GM06990 (cell line): ENCODE measurements at places on chromosomes 12 and 14.

DNA sequence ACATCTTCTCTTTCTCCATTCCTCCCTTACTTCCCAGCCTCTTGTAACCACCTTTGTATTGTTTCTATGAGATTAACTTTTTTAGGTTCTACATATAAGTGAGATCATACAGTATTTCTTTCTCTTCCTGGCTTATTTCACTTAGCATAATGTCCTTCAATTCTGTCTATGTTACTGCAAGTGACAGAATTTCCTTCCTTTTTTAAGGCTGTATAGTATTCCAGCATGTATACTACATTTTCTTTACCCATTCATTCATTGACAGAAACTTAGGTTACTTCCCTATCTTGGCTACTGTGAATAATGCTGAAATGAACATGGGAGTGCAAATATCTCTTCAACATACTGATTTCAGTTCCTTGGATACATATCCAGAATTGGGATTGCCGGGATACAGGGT, 18.2 kb downstream of the TMX1 start:
- DNase-seq = no peak

DNA sequence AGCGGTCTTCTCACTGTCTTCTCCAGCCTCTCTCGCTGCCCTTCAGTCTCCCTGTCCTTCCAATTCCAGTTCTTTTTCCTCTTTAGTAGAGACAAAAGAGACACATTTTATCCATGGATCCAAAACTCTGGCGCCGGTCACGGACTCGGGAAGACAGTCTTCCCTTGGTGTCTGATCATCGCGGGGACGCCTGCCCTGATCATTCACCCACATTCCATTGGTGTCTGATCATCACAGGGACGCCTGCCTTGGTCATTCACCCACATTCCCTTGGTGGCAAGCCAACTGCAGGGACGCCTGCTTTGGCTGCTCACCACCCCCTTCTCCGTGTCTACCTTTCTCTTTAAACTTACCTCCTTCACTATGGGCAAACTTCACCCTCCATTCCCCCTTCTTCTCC, 619.5 kb downstream of the RERGL start:
- no peak for DNase-seq

DNA sequence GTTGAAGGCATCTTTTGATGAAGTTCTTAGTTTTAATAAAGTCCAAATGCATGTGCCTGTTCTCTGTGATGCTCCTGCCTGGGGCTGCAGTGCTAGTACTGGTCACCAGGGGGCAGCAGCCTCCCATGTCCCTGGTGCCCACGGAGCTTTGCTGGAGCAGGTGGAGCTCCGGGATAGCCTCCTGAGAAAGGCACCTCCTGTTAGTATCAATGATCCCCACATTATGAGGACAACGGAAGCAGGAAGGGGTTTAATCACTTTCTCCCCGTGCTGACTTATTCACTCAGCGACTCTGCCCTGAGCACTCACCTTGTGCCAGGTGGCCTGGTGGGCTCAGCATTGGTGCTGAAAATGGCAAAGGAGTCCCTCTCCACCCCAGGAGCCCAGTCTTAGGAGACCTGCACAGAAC, 123.0 kb upstream of the PZP start:
- DNase-seq = peak; percentile 24

DNA sequence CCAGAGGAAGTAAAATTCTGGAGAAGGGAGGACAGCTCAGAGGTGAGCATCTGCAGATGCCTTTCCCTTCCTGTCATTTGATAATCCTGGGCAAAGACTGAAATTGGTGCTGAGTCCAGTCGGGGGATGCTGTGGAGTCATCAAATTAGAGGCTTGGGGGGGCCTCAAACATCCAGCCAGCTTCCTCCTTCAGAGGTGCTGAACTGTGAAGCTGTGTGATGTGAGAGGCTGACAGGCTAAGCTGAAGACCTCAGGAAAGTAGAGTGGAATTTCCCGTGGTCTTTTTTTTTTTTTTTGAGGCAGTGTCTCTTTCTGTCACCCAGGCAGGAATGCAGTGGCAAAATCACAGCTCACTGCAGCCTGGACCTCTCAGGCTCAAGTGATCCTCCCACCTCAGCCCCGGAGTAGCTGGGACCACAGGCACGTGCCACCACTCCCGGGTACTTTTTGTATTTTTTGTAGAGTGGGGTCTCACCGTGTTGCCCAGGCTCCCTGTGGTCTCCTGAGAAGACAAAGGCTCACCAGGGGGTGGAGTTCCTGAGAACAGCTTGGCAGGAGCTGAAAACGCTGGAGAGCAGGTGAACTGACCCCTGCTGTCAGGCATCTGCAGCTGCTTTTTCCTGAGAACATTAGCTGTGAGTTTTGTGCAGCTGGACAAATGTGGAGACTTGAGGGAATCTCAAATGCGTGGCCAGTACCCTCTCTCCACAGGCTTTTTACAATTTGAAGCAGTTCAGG, 6.1 kb upstream of the TCL1B start:
- no peak for DNase-seq

DNA sequence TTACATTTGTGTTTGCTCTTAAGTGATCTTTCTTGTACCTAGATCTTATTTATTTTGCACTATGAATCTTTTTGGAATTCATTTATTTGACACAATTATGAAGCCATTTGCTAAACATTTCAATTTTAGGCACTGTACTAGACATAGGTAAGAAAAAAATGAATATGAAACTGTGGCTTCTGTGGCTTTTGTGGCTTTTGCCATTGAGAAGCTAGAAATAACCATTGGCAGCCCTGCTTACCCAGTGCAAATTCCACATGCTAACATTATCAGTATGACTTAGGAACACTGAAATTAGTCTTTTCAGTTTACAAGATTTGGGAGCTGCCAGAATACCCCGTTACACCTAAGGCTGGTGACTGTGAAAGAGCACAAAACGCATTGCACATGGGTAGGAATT, 60.1 kb downstream of the FSCB start:
- no peak for DNase-seq

DNA sequence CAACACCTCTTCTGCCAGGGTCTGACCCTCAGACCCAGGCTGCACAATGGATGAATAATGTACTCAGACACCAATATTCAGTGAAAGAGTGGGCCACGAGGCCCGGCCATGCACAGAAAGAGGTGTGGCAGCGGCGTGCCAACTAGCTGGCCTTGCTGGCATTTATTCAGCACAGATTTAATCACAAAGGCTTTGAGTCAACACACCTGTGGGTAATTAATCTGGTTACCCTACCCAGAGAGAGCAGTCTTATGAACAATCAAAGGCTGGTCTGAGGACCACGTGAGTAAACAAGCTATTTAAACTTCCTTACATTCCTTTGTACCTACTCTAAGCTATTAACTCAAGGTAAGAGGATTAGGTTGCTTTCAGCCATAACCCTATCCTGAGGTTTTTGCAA, 324.8 kb downstream of the C12orf50 start:
- no peak for DNase-seq

DNA sequence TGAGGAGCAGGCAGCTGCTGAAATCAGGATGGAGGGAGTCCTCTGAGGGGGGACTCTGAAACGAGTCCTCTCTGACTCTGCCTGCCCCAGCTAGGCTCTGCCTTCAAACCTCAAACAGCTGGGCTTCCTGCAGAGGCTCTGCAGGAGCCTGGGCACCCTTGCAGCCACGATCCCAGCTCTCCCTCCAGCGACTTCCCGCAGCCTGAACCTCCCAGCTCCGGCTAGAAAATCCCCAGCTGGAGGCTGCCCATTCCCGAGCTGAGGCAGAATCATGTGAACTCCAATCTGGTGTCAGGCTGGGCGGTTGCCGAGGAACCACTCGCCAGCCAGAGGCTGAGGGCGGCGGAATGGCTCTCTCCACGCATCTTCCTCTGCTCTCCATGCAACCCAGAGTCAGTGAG, at the start of gene GPR68:
TSS of gene GPR68 (minus strand) at position 204 of the 401 bp plus-strand sequence. CDS start 9,654 bp downstream, outside the sequence.
- no peak for DNase-seq

DNA sequence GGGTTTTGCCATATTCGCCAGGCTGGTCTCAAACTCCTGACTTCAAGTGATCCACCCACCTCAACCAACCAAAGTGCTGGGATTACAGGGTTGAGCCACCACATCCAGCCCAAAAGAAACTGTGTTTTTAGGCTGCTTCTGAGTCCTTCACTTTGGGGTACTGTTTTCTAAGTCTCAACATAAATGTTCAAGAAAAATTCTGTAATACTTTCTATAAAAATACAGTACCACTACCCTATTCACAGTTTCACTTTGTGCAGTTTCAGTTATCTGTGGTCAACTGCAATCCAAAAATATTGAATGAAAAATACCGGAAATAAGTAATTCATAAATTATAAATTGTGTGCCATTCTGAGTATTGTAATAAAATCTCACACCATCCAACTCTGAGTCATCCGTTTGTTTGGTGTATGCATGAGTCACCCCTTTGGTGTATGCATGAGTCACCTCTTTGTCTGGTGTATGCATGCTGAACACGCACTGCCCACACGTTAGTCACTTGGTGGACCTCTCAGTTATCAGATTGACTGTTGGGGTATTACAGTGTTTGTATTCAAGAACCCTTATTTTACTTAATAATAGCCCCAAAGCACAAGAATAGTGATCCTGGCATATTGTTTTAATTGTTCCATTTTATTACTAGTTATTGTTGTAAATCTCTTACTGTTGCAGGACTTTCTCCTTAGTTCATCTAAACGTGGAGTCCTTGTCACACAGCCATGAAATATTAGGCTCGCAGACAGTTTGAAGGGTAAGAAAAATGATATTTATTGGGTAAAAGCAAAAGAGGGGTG, 190.2 kb downstream of the FSCB start:
- DNase-seq = no peak

GRCh38 chr12:77816196-77816595, 14.5 kb upstream of the NAV3 start:
- peak; percentile 6 for DNase-seq

DNA sequence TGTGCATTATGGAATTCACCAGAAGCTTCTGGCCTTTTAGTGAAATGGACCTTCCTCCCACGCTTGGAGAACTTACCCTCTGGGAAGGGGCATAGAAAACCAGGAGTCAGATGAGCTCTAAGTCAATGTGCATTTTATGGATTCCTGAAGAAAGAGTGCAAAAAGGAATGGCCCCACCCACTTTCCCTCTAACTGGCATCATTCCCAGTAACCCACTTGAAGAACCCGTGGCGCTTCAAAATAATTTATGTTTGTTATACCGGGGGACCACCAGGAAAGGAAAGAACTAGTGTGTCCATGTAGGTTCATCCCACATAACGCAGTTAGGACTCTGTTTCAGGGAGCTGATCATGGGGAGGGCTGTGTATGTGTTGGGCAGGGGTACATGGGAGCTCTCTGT, 1153.4 kb downstream of the TMEM121 start:
- DNase-seq = no peak

DNA sequence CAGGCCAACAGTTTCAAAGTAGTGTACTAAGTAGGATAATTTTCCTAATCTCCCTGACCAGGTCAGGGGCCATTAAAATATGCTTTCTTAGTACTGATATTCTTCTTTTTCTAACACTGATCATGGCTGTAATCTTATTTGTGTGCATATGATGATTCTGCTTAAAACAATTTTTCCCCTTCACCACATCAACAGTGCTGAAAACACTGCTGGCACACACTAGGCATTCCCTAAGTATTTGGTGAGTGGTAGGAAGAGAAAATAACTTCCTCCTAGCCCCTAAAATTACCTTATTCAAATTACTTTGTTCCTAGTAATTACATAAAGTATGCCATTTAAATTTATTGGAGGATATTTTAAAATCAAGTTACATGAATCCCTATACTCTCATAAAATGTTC, 49.9 kb upstream of the BBS10 start:
- DNase-seq = no peak

DNA sequence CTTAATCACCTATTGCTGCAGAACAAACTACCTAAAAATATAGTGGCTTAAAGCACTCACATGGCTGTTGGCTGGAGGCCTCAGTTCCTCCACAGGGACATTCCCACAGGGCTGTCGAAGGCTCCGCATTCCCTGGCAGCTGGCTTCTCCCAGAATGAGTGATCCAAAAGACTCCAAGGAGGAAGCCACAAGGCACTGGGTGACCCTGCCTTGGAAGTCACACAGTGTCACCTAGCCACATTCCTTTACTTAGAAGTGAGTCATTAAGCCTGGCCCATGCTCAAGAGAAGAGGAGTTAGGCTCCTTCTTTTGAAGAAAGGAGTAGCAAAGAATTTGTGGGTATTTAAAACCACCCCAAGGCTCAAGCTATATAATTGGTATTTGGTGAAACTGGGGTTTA, 63.9 kb upstream of the MAP1LC3B2 start:
- DNase-seq = no peak

DNA sequence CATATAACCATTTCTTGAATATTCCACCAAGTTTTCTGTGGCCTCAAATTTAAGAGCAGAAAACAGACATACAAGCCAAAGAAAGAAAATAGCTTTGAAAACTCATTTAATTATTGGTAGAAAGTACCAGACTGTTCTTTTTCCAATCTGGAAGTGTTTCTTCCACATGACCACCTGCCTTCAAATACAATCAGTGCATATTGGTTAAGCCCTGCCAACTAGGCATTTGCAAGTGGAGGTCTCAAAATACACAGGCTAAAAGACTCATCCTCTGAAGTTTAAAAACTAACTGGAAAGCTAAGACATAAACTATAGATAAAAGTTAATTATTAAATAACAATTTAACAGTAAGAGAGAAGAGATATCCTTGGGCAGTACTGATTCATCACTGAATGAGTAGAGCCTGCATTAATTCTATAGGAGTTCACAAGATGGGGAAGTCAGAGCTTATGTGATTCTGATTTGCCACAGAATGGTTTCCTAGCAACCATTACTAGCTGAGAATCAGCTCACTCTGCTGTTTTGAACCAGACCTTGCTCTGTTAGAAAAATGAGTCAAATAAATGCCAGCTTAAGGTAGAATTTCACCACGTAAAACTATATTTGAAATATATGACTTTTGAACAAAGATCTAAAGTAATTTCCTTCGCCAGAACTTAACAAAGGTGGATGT, 433.8 kb downstream of the FUT8 start:
- no peak for DNase-seq

GRCh38 chr14:100587763-100588411, 670 bp upstream of the BEGAIN start:
- DNase-seq = no peak
